ENCODE measurements at places on chromosomes 4 and X.

DNA sequence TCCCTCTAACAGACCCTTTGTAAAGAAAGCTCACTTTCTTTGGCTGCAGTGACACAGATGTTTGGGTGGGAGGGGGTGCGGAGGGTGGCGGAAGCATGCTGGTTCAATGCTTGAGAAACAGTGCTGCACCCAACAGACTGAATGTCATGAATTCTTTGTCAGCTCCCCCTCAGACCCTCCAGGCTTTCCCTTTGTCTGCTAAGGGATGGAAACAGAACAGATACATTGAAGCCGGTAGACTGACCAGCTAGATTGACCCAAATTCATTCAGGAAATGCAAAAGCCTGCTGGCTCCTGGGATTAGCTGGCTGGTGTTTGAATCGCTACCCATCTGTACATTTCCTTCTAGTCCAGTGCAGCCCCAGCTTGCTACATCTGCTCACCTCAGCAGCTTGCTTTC, 90.8 kb upstream of the PAK3 start:
- no peak for DNase-seq

DNA sequence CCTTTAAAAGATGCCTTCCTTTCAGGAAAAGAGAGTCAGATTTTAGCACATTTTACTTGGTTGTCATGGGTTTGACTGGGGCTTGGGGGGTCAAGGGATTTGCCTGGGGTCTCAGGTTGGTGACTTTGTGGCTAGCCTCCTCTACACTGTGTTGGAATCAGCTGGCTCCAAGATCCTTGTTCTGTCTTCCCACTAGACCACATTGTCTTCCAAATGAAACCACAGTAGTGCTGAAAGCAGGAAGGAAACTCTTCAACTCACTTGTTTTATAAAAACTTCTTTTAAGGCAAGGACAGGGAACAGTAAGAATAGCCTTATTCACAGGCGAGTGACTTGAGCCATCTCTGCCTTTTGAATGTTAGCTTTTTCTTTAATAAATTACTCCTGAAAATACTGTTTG, 37.0 kb upstream of the OTUD4 start:
- DNase-seq, result no peak

- DNase-seq, result no peak
These were observed 534.4 kb upstream of the POU3F4 start for GRCh38 chrX:82973646-82974045.

DNA sequence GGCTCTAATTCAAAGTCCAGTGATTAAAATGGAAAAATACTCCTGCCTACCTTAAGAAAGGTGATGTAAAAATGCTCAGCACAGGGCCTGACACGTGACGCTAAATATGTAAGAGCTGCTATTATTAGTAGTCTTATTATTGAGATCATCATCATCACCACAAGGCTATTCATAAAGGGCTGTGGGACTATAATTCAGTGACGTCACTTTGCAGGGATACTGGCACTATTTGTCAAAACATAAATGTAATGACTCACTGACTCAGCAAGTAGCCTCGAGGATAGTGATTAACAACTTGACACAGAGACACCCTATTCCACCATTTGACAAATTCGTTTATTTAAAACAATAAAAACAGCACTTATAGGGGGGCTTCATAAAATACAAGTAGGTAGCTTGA, 258.9 kb downstream of the SPANXN1 start:
- DNase-seq, result no peak

DNA sequence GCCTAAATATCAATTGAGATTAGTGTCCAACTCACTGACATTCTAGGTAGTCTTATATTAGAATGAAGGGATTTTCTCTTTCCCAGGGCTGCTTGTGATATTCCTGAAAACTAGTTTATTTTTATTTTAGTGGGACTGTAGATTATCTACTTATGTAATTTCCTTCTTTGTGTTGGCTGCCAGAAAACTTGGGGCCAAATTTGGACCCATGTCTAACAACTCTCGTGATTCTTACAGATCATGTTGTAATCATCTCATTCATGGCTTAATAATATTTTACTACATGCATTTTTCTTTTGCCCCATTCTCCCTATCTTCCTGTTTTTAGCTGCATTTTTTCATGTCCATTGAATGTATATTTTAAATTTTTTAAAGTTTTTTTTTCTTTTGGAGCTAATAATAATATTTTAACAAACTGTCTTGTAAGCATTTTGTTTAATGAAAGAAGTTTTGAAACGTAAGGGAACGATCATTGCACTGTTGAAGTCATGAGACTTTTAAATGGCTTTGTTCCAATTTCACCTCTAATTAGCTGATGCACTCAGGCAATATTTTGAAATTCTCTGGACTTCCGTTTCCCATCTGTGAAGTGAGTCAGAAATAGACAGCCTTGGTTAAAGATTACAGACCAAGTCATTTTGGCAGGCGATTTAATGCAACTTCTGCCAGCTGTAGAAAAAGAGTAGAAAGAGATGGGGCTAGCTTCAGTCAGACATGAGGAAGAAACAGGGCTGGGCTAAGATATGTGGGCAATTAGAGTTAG, 14.3 kb upstream of the TDO2 start:
- no peak for DNase-seq

GRCh38 chr4:27947302-27947701, 1086.7 kb downstream of the STIM2 start:
- no peak for DNase-seq

DNA sequence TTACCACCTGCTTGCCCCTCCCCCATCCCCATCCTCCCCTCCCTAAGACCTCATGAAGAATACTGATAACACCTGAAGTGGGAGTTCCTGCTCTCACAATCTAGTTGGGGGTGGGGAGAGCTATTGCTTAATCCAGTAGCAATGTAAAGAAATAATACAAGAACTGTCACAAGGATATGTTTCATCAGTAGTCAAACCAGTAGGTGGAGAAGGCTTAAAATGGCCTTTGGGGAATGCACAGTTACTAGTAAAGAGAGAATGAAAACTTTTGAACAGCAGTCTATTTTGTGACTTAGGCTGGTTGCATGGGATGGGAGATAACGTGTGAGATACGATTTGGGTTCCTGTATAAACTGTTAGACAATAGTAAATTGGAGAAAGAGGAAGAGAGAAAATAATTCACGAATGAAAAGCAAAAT, 6.0 kb downstream of the GALNT7 start:
- DNase-seq, result no peak

GRCh38 chrX:72272868-72273267, 4.2 kb downstream of the RPS4X start:
- no peak for DNase-seq

DNA sequence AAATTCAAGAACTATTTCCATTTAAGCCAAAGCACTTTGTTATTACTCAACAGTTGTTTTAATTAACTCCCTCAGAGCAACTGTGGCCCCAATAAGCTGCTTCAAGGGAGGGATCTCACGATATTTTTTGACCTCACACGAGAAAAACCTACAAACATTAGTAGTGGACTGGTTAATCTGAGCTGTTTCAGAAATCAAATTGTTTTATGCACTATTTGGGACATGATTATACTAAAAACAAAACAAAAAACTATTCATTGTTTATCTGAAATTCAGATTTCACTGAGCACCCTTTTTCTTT, 74.3 kb downstream of the DCHS2 start:
- no peak for DNase-seq

DNA sequence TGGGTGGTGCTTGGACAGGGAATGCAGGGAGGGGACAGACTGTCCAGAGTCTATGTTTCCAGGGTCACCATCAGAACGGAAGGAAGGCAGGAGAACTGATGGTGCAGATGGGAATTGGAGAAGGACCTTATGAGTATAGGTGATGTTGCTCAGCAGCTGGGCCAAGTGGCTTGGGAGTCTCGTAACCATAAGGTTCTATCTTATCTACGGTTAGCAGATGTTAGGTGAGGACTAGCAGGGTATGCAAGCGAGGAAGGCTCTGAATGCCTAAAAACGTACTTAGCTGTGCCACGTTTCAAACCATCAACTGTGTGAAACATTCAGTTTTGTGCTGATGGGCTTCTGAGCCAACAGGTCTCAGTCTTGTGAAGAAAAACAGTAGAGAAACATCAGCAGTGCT, 22.4 kb downstream of the MAGEA9 start:
- no peak for DNase-seq

DNA sequence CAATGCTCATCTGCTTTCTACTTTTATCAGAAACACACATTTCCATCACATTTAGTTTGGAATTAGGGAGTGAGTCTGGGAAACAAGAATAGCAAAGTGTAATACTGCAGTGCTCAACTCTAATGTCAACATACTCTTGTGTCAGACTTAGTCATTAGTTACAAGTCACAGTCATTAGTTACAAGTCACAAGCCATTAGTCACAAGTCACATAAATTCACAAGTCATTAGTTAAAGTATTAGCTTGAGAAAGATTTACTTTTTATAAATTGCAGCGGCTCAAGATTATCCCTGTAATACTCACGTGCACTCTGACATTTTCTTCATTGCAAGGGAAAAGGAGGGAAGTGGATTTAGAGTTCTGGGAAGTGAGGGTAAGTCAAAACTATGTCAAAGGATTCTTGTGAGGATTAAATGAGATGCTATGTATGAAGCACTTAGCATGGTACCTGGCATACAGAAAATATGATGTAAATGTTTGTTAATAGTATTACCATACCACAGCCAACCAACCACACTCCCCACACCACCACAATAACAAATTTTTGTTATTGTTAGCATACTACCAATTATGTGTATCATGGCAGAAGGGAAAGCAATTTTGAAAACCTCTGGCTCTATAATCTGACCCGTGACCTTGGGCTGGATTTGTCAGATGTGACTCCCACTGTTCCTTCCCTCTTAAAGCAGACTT, 116.6 kb downstream of the ARHGAP24 start:
- DNase-seq, result no peak

DNA sequence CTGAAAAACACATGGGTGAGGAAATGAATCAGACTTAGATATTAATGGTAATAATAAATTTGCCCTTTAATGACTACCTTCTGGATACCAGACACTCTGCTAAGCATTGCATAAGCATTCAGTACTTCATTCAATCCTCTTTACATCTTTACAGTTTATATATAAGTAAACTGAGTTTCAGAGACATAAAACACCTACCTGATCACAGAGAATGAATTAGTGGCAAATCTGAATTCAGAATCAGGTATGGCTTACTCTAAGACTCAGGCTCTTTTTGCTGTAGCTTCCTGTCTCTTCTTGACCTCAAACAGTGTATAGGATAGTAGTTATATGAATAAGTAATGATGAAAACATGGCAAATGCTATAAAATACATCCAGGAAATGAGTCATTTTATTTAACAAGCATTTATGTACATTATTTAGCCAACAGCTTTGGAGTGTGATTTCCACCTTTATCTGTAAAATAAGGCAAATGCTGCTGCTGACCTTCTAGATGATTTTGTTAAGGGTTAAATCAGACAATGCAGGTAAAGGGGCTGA, 83.9 kb downstream of the VEGFC start:
- DNase-seq, result no peak

DNA sequence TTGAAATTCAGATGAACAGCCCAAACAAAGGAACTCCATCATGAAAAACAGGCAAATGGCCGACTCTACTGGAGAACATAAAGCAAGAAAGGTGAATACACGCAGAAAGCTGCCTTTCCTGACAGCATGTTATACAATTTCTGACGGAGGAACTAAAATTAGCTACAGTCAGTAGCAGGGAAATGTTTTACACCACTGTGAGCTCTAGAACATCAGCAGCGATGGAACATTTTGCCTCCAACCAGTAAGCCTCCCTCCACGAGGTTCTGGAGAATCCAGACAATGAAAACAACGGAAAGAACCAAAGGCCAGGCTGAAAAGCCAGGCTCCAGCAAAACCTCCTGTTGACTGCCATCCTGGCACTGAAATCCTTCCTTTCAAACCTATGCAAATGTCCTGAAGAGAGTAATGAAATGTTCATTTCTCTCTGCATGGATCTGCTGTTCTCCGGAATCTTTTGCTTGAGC, 78.9 kb downstream of the IRF2 start:
- DNase-seq, result no peak

- DNase-seq, result no peak
These were observed 62.7 kb downstream of the SHROOM2 start for GRCh38 chrX:9848718-9849479.

DNA sequence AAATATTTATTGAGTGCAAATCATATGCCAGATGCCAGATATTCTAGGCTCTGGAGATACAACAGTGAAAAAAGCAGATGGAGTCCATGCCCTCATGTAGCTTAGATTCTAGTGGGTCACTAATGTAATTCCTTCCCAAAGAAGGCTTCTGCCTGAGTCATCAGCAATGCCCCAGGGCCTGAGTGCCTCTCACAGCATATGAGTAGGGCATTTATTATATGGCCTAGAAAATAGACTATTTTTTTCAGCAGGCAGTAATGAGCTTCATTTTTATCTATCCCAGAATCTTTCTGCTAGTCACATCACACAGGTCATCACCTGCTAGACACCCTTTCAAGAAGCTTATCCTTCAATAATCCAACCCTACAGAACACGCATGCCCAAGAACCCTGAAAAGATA, 22.3 kb downstream of the TMEM31 start:
- no peak for DNase-seq

GRCh38 chr4:57689693-57690205, 579.6 kb upstream of the IGFBP7 start:
- DNase-seq, result no peak

Measured in activated CD4-positive, alpha-beta T cell treated with anti-CD3 and anti-CD28 coated beads for 4 hours (primary cell).